Activated CD8-positive, alpha-beta memory T cell treated with anti-CD3 and anti-CD28 coated beads for 4 hours (primary cell): ENCODE measurements at places on chromosomes 4 and X.

GRCh38 chr4:153645183-153645582 lies 38.9 kb upstream of the TLR2 start:
- no peak for DNase-seq

DNA sequence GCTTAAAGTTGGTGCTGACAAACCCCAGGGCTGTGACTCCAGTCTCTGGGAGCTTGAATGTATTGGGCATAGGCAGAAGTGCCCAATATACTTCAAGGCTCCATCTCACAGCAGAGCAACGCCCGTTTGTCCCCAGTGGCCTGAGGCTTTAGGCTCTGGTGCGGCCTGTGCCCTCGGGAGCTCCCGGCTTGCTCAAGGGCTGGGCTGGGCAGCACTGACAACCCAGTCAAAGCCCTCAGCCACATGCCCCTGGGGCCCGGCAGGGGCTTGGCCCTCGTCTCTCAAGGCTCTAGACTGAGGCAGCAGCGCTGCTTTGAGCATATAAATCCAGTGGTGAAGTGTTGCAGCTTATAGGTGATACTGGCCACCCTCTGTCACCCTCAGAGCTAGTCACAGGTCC lies 203.7 kb downstream of the AFAP1 start:
- no peak for DNase-seq

GRCh38 chr4:24557026-24558025 lies 27.0 kb downstream of the DHX15 start:
- no peak for DNase-seq

GRCh38 chrX:133670383-133670782 lies 255.1 kb upstream of the GPC4 start:
- no peak for DNase-seq

GRCh38 chrX:151776181-151776731 lies 41.7 kb downstream of the CNGA2 start:
- no peak for DNase-seq
